SK-N-SH treated with all-trans-retinoic acid at 6 μM for 48 hours (cell line): ENCODE measurements at places on chromosomes 7 and 10.

DNA sequence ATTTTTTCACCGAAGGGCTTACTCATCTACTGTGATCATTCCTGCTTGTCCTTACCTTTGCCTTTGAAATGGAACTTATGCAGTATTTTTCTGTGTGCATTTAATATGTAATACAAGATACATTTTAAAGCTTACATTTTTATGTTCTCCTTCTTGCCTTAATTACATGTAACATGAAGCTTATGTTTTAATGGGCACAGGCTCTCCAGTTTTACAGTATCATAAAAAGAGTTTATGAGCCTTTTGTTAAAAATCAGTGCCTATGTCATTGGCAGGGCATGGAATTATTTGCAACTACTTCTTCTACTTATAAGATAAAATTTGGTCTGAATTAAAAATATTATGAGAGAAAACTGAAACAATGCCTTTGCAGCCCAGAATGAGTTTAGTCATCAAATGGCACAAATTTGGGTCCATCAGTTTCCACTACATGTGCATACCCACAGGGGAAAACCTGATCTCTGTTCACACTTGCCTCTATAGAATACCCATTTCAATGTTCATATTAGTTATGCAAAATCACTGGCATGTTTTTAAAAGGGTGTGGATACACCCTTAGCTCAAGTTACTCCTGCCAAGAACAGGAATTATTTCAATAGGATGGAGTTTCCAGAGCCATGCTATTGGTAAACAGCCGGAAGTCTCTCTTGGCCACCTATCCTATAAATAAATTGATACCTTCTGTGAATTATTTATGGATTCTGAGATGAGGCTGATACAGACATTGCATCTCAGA lies 27.9 kb upstream of the WNT16 start:
- no peak for ATAC-seq

GRCh38 chr7:37448011-37448635 lies 541 bp downstream of the ELMO1 start:
- ATAC-seq: peak; percentile 42

GRCh38 chr7:96284835-96285234 lies 37.1 kb downstream of the SLC25A13 start:
- ATAC-seq: no peak

GRCh38 chr7:44646921-44647636 lies 40.7 kb downstream of the OGDH start:
- ATAC-seq: no peak

DNA sequence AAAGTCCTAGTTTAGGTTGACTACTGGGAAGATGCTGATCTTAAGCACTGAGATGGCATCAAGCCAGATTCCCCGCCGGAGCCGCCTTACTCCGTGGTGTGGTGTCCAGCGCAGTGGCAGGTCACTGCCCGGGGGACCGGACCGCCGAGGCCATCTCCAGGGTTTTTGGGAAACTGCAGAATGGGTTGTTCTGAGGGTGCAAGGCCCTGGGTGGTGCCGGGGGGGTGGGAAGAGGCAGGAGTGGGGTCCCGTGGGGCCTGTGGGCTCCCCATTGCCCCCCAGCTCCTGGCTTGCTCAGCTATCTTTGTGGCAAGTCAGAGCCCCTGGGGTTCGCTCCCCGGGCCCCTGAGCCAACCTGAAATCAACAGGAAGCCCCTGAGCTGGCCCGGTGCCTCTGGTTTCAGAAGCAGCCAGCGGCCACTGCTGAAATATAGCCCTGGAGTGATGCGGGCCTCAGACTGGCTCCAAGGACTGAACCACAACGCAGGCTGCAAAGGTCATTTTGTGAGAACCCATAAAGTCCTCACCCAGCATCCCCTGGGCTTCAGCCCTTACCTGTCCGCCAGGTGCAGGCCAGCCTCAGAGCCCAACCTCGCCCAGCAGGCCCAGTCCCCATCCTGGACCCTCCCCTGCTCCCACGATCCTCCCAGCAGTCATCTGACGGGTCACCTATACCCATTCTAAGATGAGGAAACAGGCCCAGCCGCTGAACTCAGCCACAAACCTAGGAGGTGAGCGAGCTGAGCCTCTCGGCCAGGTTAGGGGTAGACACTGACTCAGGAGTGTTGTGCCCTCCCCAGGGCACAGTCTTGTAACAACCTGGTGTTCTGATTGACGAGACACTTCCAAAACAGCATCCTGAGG lies 102.7 kb downstream of the PDGFA start:
- ATAC-seq: no peak

DNA sequence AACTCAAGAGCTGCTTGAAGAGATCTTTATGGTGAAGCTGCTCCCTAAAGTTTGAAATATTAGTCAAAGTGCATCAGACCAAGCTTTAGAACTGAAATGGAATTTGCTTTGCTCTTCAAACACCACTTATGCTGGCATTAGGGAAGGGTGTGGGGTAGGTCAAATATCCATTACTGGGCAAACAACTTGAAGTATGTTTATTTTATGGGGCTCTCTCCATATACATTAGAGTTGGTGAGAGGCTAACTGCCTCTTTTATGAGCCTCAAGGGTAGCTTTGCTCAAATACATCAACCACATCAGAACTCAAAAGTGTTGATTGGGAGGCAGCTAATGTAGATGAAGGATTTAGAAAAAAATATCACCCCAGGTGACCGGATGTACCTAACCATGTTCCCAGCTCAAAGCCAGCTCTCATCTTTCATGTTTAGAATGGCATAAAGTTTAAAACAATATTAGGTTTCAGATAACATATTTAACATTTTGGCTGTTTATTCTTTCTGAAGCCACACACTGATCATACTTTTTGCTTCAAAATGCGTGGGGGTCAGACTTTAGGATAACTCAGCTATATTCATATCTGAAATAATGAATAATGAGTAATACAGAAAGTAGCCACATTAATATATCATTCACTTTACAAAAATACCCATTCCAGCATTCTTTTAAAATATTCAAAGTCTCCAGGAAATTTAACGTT lies 318.6 kb downstream of the PTEN start:
- no peak for ATAC-seq

GRCh38 chr7:2645274-2645868 lies 13.6 kb downstream of the TTYH3 start:
- ATAC-seq: peak; percentile 9; the same call in 2 of the 3 replicates
